ENCODE measurements at places on chromosomes 12 and 14.

GRCh38 chr12:123265851-123266678, 5.6 kb downstream of the CDK2AP1 start:
- no peak for DNase-seq

- no peak for DNase-seq
These were observed 21.4 kb downstream of the B4GALNT3 start for GRCh38 chr12:480831-481816.

- DNase-seq: no peak
These were observed 442.5 kb downstream of the NRXN3 start for GRCh38 chr14:78612666-78613065.

DNA sequence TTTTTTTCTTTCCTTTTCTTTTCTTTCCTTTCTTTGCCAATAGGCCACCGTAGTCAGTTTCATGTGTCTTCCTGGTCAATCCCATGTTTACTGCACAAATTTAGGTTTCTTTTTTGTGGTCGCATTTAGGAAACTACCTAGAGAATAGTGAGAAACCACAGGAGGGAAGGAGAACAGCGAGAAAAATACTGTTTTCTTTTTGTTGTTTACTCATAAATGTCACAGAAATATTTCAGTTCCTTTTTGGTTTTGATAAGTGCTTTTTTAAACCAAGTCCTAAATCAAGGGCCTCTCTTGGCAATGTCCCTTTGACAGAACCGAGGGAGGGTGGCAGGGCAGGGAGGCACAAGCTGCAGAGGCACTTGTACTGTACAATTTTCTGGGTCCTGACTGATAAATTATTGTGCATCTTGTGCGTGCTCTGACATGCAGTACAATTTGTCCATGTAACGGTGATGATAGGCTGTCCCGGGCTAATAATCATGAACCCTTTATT, 326.1 kb downstream of the CACNA1C start:
- no peak for DNase-seq

DNA sequence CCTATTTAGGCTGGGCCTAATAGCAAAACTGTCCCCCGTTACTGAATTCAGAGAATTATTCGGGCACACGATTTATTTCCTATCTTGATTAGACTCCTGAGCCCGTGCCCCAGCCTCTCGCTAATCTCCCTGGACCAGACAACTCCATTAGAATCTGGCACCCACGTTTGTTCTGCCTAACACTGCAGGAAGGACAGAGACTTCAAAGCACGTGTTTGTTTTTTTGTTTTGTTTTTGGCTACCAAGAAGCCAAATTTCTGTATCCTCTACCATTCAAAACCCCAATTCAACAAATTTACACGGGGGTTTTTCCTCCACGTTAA, 4.8 kb downstream of the USP44 start:
- DNase-seq: no peak

GRCh38 chr12:68876461-68876860, 56.5 kb downstream of the CPM start:
- DNase-seq: no peak

DNA sequence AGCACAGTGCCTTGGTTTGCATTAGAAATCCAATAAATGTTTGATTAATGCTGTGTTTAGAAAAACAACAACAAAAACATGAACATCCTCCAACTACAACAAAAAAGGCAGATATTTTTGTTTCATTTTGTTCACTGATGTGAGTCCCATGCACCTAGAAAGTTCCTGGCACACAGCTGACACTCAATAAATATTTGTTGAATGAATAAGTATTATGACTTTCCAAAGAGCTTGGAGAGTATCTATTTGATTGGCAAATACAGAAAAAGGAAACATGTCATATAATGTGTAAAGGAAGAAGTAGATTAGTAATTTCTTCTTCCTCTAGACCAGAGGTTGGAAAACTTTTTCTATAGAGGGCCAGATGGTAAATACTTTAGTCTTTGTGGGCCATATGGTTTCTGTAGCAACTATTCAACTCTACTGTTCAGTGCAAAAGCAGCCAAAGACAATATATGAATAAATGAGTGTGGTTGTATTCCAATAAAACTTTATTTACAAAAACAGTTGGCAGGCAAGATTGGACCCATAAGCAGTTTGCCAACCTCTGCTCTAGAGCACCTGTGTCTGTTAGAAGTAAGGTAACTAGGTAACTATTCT, 312.3 kb upstream of the DIO2 start:
- DNase-seq: no peak

DNA sequence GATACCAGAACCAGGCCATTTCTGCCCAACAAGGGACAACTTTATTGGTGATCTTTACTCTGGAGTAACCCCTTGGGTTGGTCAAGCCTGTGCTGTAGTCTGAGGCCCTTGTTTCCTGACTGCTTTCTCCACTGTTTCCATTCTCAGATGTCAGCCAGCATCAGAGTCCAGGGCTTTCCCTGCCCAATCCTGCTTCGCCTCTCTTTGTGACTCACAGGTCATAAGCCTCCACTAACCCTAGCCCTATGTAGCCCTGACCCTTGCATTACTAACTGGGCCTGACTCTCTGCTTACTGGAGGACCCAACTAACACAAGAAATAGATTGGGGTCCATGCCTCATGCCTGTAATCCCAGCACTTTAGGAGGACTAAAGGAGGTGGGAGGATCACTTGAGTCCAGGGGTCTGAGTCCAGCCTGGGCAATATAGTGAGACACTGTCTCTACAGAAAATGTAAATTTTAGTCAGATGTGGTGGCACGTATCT, 8.6 kb upstream of the SNRNP35 start:
- no peak for DNase-seq

DNA sequence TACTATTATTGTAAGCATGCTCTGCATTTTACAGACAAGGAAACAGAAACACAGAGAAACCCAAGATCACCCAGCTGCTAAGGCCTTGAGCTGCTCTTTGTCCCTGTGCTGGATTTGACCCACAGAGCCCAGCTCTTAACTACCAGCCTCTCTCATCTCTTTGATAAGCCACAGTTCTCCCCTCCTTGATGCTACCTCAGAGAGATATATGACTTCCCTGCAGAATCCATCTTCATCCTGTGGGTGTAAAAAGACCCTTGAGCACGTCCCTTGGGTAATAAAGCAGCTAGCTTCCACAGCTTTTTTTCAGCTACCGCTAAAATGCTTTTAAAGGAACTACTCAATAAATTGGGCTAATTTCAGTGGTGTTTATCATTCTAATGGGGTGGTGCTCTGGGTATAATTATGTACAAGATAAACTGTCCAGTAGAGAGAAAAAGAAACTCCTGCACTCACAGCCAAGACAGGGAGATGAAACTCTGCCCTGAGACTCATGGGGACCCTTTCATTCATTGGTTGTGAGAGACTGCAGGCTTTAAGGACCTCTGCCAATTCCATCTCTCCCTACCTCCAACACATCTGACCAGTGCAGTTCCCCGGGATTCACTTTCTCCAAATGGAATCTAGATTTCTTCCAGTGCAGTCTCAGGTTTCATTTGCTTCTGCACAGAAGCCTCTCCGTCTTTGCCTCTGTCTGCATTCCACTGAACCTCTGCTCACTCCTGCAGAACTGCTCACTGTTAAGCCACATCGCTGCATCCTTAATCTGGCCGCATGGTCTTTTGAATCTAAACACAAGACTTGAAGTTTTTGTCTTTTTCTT, 24.7 kb upstream of the NTF3 start:
- no peak for DNase-seq
